ENCODE measurements at places on chromosomes 5 and 9.

GRCh38 chr5:55338810-55339243, 31.0 kb downstream of the MTREX start:
- DNase-seq, result no peak

- DNase-seq, result peak; percentile 45
Measured at GRCh38 chr5:136754216-136754615, 388.9 kb upstream of the TRPC7 start.

- no peak for DNase-seq
Measured at GRCh38 chr5:109703166-109703565, 13.4 kb downstream of the MAN2A1 start.

- no peak for DNase-seq
Measured at GRCh38 chr9:127905004-127905728, 5.8 kb upstream of the ST6GALNAC6 start.

- no peak for DNase-seq
Measured at GRCh38 chr5:175680463-175680862, 22.6 kb downstream of the HRH2 start.

GRCh38 chr5:98349251-98349989, 424.0 kb upstream of the RGMB start:
- DNase-seq, result no peak

DNA sequence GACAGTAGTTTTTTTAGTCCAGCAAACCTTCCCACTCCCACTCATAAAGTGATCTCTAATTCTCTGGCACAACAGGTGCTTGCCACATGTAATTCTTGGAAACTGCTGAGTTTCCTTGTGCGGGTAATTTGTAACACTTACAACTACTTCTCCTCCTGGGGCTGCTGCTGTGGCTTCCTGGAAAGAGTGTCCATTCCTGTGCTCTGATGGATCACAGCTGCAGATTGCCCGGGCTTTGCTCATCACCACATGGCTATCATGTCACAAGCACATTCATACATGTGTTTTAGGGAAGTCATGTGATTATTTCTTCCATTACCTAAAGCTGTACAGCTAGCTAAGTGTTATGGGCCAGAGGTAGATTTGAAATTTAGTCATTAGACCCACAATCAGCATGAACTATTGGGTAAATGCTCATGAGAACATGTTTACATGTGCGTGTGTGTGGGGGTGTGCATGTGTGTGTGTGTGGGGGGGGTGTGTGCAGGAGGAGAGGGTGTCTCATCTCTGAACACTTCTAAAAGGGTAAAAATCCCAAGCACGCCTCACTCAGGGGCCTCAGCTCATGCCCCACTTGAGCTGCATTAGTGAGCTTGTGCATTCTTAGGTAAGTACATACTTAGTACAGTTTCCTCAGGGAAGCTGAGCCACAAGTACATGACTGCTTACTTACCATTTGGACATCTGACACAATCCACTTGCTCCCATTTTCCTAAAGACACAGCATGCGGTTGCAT, 118.1 kb upstream of the CCDC112 start:
- no peak for DNase-seq

GRCh38 chr9:137251194-137251461, at the start of gene STPG3:
STPG3 (plus strand) TSS chr9:137251286; CDS start chr9:137251287, 1 bp downstream.
- no peak for DNase-seq

DNA sequence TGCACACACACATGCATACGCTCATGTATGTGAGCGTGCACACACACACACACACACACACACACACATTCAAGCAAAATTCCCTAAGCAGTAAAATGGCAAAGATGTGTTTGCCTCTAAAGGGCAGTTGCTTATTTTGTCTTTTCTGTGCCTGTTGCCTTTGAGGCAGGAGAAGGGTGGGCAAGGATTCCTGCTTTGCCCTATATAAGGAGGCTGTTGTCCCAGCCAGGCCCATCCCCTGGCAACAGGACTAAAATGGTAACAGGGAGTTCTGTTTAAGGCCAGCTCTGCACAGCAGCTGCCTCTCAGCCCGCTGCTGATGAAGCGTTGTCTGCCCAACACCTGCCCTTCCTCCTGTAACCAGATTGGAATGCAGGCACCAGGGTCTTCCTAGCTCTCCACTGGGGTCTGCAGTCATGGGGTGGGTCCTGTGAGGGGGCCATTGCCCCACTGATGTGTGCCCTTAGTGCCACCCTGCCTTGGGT, 64.4 kb downstream of the PPARGC1B start:
- DNase-seq, result no peak

GRCh38 chr5:68015381-68016302, 199.9 kb upstream of the PIK3R1 start:
- no peak for DNase-seq

GRCh38 chr9:120860083-120860482, 16.9 kb downstream of the PHF19 start:
- DNase-seq, result no peak

GRCh38 chr5:168822248-168822744, 243.1 kb upstream of the PANK3 start:
- DNase-seq, result no peak

DNA sequence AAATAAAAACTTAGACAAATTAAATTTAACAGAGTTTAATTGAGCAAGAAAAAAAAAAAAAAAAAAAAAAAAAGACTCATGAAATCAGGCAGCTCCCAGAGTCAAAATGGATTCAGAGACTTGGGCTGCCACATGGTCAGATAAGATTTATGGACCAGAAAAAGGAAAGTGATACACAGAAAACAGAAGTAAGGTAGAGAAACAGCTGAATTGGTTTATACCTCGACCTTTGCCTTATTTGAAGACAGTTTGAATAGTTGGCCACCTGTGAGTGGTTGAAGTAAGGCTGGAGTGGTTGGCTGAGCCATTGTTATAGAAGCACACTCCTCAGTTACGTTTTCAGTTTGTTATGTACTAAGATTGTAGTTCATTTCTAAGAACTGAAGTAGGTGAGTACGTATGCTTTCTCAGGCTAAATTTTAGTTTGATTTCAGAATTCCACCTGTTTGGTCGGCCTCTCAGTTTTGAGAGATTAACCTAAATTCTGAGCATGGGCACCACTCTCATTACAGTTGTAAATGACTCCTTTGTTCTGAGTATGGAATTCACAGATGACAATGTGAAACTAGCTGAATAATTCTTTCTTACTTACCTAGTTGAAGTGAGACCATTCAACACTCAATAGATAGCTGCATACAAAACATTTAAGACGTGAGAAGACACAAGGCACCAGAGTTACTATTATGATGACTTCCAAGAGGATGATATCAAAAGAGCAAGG, 149.0 kb downstream of the AOPEP start:
- no peak for DNase-seq

- peak; percentile 11 for DNase-seq
Measured at GRCh38 chr9:84845956-84846900, 176.7 kb downstream of the NTRK2 start.

DNA sequence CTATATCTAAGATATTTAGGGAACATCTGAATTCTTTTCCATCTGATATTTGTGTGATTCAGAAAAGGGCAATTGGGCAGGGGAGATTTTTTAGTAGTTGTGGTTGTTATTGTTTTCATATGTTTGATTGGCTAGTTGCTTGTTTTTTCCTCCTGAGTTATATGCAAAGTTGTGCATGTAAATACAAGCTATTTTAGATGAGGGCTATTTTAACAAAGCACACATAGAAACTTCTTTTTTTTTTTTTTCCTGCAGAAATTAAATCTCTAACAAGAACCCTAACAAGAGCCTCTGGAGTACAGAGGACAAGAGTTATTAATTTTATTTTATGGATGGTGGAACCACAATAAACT, 559.1 kb downstream of the CETN3 start:
- no peak for DNase-seq

- DNase-seq, result no peak
Measured at GRCh38 chr9:130500340-130501180, 55.8 kb downstream of the ASS1 start.

DNA sequence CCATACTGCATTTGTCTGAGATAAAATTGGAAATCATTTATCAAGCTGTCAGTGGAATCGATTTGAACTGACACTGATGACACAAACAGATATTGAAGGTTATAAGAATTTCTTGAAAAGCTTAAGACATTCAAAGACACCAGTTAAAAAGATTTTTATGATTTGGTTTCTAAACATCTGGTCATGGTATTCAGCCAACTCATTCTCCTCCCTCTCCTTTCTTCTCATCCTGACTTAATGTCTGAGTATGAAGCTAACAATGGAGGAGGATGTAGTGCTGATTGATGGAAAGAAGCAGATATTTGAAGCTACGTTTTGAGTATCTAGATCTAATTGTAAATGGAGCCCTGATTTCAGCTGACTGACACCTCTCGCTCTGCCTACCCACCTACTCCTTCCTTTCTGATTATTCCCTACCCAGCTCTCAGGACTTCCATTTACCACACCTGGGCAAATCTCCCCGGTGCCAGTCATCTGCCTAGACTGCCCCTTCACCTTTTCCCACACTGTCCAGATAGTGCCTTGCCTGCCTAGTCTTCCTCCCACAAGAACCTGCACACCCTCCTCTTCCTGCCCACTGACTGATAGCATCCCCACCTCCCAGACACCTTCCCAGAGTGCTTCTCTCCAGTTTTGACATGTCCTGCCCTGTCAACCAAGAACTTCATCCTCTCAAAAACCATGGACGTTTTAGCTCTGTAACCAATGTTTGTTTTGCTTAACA, 20.7 kb upstream of the LIFR start:
- no peak for DNase-seq

DNA sequence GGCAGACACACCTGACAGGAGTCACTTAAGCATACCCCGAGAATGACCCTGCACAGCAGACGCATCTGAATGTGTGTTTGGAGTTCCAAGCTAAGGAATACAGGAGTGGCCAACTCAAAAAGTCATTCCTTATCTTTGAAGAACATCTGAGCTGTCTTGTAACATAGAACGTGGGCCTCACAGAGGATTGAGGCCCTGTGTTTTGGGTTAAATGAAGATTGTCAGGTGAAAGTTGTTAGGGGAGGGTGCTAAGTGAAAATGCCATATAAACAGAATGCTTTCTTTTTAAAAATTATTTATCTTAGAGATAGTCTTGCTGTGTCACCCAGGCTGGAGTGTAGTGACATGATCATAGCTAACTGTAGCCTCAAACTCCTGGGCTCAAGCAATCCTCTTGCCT, 100.9 kb downstream of the PIK3R1 start:
- DNase-seq, result no peak

GRCh38 chr5:120886351-120886860, 422.3 kb downstream of the PRR16 start:
- DNase-seq, result no peak

- no peak for DNase-seq
Measured at GRCh38 chr5:168307022-168307421, 15.6 kb downstream of the WWC1 start.

- DNase-seq, result peak; percentile 87
Measured at GRCh38 chr5:160021831-160022446, 13.0 kb downstream of the TTC1 start.

DNA sequence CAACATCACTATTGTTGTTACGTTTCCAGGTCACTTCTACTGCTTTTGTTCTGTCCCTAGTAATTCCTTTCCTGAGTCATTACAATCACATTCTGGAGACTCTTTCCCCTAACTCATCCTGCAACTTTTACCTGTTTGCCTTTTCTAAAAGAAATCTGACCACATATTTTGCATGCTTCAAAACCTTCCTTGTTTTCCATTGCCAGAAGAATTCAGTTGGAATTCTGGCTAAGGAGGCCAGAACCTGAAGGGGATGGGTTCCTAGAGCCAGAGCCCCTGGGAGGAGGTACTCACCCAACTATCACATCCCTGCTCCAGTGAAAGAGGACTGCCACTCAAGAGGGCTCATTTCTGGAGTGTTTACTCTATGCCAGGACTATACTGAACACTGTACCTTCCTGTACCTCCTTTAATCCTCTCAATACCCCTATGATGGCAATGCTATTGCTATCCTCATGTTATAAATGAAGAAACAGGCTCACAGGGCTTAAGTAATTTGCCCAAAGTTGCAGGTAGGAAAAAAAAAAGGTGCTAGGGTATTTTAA, 42.8 kb upstream of the MAST4 start:
- DNase-seq, result no peak

- DNase-seq, result peak; percentile 43
Measured at GRCh38 chr9:121744002-121744686, 92.7 kb downstream of the DAB2IP start.

GRCh38 chr5:109695005-109695926, 5.5 kb downstream of the MAN2A1 start:
- DNase-seq, result no peak

DNA sequence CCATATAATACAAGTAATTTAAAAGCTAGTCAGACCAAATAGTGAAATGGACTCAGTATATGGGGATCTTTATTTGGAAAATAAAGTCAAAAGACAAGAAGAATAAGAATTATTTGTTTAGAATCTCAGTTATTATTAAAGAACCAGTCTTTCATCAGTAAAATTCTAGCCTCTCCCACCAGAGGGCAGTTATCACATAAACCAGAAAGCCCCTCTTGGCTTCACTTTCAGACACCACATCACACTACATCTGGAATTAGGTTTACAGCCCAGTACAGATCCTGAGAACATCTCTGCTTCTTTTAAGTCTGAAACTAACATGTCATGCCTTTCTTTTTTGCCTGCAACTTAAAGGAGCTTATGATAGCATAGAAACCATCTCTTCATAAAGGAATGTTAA, 12.2 kb upstream of the HSPB3 start:
- no peak for DNase-seq

GRCh38 chr5:135053989-135054388, 20.0 kb upstream of the PITX1 start:
- DNase-seq, result no peak

GRCh38 chr9:20032413-20033006, 243.7 kb upstream of the SLC24A2 start:
- DNase-seq, result no peak

DNA sequence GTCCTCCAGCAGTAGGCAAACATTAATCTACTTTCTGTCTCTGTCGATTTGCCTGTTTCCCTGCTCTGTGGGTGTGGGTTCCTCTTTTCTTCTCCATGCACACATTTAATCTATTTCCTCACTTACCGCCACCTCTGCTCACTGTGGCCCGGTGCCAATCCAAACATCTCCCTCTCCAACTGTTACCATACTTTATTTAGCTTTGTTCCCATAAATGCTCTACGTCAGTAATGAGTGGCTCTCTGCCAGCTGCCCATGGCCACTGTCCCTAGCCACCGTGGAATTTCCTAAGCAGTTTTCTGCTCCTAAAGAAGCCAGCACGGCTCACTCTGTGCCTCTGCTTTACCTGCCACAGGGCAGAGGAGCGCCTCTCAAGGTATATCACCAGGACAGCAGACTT, 19.5 kb upstream of the GOLPH3 start:
- DNase-seq, result no peak
